Endodermal cell (in vitro differentiated cells): ENCODE measurements at places on chromosomes 12 and 14.

GRCh38 chr12:95445884-95446505 lies 28.0 kb upstream of the METAP2 start:
- no peak for DNase-seq

DNA sequence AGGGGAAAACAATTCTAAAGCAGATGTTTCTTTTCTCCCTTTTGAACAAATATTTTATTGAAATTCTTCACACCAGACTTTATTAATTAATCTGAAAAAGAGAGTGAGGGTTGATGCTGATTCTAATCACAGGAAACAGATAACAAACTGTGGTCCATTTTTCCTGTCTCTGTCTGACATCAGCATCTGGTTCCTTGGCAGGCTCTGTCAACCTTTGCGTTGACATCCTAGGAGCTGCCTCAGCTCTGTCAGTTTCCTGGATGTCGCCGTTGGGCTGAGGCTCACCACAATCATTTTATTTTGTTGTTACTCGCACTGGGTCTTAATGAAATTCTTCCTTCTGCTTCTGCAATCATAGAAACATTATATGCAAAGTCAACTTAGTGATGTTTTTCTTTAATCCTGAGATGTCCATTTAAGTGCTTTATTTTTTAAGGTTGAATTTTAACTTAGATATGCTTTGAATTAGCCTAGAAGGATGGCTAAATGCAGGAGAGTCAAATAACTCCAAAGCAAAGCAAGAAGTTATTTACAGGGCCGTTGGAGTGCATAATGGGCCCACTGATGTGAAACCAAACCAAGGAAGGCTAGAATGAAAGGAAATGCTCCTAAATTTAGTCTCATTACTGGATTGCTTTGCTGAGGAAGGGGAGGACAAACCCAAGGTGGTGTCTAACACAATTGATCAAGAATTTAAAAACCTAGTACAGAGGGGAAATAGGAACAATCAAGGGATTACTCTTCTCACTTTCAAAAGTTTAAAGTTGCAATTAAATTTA lies 542.4 kb downstream of the FLRT2 start:
- no peak for DNase-seq

GRCh38 chr14:88515499-88516221 lies 39.1 kb downstream of the PTPN21 start:
- DNase-seq = no peak

DNA sequence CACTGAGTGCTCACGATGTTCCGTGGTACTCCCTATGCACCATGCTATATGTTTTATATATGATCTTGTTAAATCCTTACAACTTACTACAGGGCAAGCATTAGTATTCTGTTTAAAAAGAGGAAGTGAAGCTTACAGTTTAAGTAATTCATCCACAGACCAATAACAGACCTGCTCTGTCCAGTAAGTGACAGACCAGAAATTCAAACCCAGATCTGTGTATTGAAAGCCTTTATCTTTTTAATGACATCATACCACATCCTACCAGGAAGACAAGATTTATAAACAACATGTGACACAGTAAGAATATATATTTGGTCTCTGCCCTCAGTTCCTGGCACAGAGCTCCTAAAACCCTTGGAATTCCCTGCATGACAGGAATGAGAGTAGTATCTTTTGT lies 206.5 kb downstream of the STXBP6 start:
- DNase-seq = no peak

GRCh38 chr12:78580296-78580695 lies 284.3 kb upstream of the SYT1 start:
- DNase-seq = no peak

- DNase-seq = no peak
Observed at GRCh38 chr12:129651951-129652350, 251.9 kb downstream of the TMEM132D start.
